ENCODE measurements at places on chromosomes 12 and 14.
A peak's percentile ranks its signal among the peaks of the same experiment; 100 is the strongest.

- no peak for DNase-seq
Observed at GRCh38 chr14:34214961-34215360, 247.1 kb downstream of the SPTSSA start.

DNA sequence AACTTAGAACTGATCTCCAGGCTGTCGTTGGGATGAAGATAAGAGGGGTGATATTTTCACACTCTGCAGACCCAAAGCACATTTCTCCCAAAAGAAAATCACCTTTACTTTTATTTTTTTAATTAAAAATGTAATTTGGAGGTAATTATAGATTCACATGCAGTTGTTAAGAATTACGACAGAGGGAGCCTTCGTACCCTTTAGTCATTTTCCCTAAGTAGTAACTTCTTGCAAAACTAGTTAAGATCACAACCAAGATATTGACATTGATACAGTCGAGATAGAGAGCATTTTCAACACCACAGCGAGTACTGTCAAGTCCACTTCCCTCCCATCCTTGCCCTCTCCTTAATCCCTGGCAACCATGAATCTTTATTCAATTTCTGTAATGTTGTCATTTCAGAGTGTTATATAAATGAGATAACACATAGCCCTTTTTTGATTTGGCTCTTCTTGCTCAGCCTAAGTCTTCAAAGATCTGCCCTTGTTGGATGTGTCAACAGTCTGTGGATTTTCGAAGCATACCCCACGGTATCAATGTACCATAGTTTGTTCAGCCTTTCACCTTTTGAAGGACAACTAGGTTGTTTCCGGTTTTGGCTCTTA, 39.6 kb downstream of the DNAH10 start:
- DNase-seq, result peak; percentile 33

DNA sequence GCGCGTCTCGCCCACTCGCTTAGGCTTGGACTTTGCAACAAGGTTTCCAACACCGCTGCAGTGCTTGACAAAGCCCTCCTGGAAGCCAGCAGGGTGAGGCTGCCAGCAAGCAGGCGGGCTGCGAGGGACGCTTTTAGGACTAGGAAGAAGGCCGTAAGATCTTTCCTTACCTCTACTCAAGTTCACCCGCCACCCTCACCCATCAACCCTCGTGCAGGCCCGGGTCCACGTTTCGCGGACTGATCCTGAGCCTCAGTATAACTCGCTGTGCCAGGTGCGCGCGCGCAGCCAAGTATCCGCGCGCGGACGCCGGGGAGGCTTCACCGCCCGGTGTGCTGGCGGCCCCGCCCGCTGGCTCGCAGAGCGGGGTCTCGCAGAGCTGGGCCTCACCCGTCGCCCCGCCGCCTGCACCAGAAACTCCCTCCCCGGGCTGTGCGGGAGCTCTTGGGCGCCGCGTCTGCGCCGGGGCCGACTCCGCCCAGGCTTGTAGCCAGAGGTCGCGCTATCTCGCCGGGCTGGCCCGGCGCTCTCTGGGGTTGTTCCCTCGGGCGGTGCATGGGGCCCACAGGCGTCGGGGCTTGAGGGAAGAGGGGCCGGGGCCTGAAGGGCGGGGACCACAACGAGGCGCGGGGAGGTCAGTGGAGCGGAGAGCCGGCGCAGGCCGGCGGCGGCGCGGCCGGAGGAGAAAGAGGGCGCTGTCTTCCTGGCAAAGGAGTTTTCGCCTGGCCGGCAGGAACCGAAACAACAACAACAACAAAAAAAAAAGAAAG, 7.6 kb upstream of the SIX1 start:
- DNase-seq, result peak; percentile 95

DNA sequence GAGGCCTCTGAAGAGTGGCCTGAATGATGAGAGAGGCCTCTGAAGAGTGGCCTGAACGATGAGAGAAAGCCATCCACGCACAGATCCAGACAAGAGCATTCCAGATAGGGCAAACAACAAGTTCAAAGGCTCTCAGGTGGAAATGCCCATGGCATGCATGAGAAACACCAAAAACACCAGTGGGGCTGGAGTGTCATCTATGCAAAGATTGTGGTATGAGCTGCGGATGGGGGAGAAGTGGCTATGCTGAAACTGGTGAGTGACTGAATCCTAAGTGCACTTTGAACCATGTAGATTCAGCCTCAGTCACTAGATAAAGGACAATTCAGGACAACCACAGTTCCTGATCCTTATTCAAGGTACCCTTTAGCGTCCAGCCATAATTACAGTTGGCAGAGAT, 79.4 kb upstream of the GZMB start:
- no peak for DNase-seq

GRCh38 chr12:50517421-50518048, 12.8 kb downstream of the DIP2B start:
- no peak for DNase-seq

DNA sequence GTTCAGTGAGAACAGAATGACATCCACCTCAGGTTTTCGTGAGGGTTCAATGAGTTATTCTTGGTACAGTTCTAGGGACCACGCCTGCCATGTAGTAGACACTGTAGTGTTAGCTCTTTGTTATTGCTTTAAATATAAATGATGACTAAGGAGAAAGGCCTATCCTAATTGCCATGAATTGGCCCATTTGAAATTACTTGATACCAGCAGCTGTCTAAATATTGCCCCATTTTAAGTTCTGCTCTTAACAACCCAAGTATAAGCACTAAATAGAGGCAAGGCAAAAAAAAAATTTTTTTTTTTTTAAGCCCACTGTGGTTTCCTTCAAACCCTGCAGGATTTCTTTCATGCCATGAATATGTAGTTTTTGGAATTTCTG, 84.5 kb downstream of the BORCS5 start:
- DNase-seq, result no peak

GRCh38 chr12:115771065-115771464, 506.4 kb downstream of the MED13L start:
- DNase-seq, result peak; percentile 1

GRCh38 chr12:69189378-69189978, 49.9 kb upstream of the CPSF6 start:
- DNase-seq, result no peak

GRCh38 chr12:12992418-12993130, 7.5 kb downstream of the HEBP1 start:
- DNase-seq, result no peak

GRCh38 chr12:71004578-71004977, 84.0 kb upstream of the PTPRR start:
- DNase-seq, result no peak

DNA sequence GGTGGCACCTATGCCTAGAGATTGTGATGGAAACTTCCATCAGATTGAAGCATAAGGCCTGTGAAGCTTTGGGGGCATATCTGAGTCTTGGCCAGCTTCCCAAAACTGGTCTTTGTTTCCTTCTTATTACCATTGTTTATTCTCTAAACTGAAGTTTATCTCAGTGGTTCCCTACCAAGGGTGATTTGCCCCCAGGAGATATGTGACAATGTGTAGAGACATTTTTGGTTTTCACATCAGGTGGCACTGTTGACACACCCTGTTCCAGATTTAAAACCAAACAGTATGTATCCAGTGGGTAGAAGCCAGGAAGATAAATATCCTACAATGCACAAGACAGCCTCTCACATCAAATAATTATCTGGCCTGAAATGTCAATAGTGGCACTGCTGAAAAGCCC, 22.1 kb downstream of the RASSF9 start:
- DNase-seq, result no peak

DNA sequence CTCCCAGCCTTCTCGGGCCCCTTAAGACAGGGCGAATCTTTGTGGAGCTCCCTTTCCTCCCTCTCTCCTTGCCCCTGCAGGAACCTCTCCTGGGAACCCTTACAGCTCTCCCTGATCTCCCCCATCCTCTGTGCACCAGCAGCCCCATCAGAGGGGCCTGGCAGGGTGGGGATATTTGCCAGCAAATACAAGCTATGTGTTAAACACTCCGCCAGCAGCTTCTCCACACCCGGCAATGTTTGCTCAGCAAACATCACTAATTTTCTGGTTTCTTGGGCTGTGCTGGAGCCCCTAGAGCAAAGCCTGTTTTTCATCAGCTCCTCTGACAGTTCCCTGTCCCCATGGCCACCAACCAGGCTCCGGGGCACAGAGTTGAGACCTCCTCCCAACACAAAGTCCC, 147.5 kb upstream of the LHX5 start:
- no peak for DNase-seq

Data from NCI-H526 (cell line).